ENCODE measurements at places on chromosomes 1 and 21. TPM values are rescaled to one million over a fixed set of nuclear protein-coding genes. Genes with fewer than 3 reads are reported as not detected.

Gene CFHR3
- polyA plus RNA-seq, result 0.09 TPM

Gene CNTN2
- 0.01 TPM for polyA plus RNA-seq

Gene RUNX1
- 19.2 TPM for polyA plus RNA-seq

Gene PHC2
- 221 TPM for polyA plus RNA-seq

Gene PFKL
- polyA plus RNA-seq, result 9.2 TPM

Gene KPRP
- not detected for polyA plus RNA-seq

Gene TTC34
- 0.01 TPM for polyA plus RNA-seq

Gene LRRC53
- polyA plus RNA-seq, result not detected

Gene TNFRSF4
- 2.6 TPM for polyA plus RNA-seq

Gene ATP1A4
- polyA plus RNA-seq, result 0.13 TPM

GRCh38 chr1:86375688-86376087 lies 20.4 kb downstream of the ODF2L start:
- DNase-seq, result no peak

- DNase-seq, result no peak
These were observed 39.6 kb upstream of the GPR52 start for GRCh38 chr1:174408146-174408545.

GRCh38 chr1:35177237-35177786 lies 15.6 kb downstream of the SFPQ start:
- no peak for DNase-seq

DNA sequence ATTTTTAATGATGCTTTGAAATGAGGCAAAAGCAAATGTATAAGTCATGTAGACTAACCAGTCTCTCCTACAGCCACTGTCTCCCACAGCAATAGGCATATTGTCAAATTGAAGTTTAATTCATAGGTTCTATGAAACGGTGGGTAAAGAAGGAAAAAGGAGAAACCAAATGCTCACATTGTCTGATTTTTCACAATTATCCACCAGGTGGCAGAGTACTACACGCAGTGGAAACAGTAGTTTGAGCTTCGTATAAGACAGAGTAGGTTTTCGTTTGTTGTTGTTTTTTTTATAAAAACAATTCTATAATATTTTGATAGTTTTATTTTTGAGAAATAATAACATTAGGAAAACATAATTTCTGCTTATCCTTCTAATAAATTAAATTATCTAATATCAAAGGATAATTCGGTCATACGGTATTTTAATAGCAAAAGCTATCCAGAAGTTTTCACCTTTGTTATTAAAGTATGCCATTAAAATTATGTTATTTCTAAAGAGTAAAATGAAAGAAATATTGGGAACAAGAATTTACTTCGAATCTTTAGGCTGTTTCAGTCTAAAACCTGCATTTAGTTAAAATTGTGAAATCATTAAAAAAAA lies 39.1 kb downstream of the TYW3 start:
- no peak for DNase-seq

DNA sequence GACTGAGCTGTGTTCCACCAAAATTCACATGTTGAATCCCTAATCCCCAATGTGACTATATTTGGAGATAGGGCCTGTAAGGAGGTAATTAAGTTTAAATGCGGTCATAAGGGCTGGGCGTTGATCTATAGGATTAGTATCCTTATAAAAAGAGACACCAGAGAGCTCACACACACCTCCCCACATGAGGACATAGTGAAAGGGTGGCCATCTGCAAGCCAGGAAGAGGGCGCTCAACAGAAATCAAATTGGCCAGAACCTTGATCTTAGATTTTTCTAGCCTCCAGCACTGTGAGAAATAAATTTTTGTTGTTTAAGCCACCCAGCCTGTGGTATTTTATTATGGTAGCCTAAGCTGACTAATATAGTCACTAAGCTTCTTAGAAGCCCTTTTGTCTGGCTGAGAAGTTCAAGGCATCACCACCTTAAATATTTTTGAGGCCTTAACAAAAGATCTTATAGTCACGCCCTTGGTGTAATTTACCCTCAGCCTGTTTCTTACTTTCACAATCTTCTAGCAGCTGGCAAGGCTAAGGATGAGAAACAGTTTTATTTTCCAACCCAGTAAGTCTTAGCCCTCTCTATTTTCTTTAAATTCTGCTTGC lies 28.8 kb downstream of the GORAB start:
- DNase-seq, result no peak

- DNase-seq, result no peak
These were observed 3.5 kb downstream of the CD164L2 start for GRCh38 chr1:27379564-27380122.

- no peak for DNase-seq
These were observed 41.0 kb downstream of the DHRS3 start for GRCh38 chr1:12577020-12577419.

DNA sequence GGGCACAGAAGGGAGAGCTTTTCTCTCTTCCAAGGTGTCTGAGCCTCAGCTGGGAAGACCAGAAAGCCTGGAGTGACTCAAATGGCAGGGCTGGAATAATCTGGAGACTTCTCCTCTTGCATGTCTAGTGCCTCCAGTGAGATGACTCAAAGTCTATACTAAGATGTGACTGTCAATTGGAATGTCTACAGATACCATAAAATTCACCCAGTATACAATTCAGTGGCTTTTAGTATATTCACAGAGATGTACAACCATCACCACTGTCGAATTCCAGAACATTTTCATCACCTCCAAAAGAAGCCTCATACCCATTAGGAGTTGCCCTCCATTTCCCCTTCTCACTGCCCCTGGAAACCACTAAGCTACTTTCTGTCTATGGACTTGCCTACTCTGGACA lies 47.9 kb upstream of the CNN3 start:
- no peak for DNase-seq
